ENCODE measurements at places on chromosomes 1 and 21. TPM values are rescaled to one million over a fixed set of nuclear protein-coding genes. Genes with fewer than 3 reads are reported as not detected.

DNA sequence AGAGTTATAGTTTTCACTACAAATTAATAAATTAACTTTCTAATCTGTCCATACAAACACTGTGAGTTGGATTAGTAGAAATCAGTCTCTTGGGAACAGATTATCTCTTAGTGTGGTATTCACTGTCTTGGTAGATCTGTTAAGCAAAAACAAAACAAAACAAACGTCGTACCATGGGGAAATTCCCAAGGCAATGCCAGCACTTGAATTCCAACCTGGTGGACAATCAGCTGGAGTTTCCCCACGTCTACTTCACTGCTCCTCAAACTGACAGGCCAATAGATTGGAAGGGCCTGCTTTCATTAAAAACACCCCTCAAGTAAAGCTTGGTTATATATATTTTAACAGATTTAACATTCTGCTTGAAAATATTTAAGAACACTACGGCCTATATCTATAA is 31.9 kb downstream of the GDAP2 start:
- DNase-seq: no peak

DNA sequence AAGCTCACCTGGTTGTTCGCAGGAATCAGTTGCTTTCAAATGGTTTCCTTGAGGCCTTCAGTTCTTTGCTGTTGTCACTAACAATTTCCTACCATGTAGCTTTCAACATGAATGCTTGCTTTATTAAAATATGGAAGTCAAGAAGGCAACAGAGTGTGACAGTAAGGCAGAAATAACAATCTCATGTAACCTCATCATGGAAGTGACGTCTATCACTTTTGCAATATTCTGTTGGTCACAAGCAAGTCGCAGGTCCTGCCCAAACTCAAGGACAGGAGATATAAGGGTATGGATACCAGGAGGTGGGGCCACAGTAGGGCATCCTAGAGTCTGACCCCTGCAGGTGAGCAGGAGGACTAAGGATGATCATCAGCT is 296.8 kb upstream of the ZP4 start:
- DNase-seq: no peak

- DNase-seq: no peak
Measured at GRCh38 chr1:5709461-5709975, 282.7 kb downstream of the NPHP4 start.

DNA sequence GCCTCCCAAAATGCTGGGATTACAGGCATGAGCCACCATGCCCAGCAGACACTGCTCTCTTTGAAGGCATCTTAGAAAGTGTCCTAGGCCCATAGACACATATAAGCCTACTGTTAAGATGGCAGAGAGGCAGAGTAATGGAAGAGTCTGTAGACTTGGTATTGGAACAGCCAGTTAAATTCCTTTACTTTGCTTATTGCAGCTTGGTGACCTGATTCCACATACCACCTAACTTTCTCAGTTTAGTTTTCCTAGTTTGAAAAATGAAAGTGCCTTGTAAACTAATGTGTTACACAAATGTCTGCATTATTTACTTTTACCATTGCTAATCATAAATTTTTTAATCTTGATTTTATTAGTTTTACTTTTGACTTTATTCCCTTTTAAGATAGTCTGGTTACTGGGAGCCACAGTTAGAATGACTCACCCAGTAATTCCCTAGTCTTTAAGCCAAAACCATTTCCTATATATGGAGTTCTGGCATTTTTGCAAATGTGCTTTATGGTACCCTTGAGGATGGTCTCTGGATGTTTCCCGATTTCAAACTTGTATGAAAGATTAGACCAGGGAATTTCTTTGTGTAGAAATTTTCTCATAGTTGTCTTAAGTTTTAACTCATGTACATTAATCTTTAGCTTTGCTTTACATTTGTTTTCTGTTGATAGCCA is 6.4 kb downstream of the SMAP2 start:
- no peak for DNase-seq

- no peak for DNase-seq
Measured at GRCh38 chr21:45590246-45590725, 48.0 kb upstream of the SLC19A1 start.

- no peak for DNase-seq
Measured at GRCh38 chr21:45768011-45768739, 124.7 kb downstream of the PCBP3 start.

GRCh38 chr1:33435096-33435820 is 4.4 kb upstream of the PHC2 start:
- DNase-seq: no peak

GRCh38 chr1:191620883-191621282 is 537.4 kb upstream of the RGS18 start:
- no peak for DNase-seq

DNA sequence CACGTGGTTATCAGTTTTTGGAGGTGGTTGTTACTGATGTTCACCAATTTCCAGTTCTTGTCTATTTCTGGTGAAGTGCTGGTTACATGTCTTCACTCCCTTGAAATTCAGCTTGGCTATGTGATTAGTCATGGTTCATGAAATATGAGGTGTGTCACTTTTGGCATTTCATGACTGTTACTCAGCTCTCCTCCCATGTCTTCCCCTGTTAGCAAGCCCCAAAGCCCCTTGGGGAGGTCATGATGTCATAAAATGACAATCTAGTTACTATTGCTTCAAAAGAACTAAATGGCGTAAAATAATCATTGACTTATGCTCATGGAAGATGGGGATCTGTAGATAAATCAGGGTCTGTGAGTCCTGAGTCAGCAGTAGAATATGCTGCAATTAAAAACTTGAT is 425.1 kb downstream of the SETD4 start:
- DNase-seq: no peak

DNA sequence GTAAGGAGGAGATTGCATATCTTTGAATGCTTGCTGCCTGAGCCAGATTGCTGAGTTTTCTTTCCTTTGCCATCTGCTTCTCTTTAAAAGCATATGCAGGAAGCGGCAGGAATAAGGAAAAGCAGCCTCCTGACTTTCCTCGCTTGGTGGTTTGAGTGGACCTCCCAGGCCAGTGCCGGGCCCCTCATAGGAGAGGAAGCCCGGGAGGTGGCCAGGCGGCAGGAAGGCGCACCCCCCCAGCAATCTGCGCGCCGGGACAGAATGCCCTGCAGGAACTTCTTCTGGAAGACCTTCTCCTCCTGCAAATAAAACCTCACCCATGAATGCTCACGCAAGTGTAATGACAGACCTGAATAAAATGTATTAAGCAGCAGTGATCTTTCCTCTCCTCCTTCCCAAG is 1.5 kb downstream of the CORT start:
- no peak for DNase-seq

DNA sequence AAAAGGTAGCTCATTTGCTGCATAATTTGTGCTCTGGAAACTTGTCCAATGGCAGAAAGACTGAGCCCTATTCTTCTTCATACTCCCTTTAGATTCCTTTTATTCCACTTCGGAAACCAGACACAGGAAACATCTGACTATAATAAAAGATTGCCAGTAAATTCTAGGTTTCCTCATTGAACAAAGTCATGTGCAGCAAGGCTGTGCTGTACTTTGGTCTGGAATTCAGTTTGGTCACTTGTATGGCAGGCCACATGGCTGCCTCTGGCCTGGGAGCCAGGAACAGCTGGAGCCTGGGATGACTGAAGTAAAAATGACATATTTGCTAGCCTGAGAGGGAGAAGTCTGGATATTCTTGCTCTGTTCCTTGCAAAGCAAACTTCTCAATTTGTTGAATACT is 79.6 kb downstream of the ST3GAL3 start:
- no peak for DNase-seq

DNA sequence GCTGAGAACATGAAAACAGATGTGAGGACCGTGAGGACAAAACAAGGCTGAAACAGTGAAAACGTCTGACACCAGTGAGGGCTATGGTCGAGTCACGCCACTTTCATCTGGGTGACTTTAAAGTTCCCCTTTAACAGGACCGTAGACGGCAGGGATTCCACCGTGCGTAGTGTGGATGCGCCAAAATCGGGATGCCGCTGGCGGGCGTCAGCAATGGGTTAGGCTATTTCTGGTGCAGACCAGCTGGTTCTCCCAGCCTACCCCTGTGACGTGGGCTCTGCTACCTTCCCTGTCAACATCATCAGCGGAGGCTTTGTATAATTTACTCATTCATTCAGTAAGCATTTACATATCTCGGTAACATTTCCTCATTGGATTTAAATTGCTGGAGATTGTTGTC is 246.6 kb upstream of the AJAP1 start:
- DNase-seq: no peak

- DNase-seq: no peak
Measured at GRCh38 chr1:201424146-201424545, 2.6 kb upstream of the TNNI1 start.

DNA sequence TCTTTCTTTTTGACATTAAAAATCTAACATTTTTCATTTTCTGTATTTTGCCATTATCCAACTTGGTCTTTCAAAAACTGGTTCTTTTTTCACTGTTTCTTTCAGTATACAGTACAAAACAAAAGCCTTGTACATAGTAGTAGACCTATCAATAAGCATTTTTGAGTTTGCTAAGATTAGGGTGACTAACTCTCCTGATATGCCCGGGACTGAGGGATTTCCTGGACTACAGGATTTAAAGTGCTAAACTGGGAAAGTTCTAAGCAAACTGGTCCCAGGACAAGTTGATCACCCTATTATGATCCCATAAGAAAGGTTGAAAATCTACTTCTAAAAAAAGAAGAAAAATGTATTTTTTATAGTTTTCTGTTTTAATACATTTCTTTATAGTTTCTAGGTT is 120.9 kb downstream of the USP25 start:
- no peak for DNase-seq

DNA sequence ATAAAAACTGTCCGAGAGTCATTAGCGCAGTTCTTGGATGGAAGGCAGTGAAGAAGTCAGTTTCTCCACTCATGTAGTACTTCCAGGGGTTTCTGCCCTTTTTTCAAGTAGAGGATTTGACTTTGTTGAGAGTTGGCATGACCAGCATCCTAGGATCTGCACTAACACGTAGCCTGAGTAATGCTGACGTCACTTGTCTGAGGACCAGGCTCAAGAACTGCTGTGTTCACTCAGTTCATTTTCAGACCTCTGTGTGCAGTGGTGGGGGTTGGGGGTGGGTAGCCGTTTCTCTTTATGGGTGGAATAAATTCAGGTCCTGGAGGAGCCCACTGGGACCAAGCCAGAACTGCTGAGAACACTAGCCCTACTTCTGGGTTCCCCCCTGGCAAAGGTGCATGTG is 53.3 kb downstream of the MRPS6 start:
- no peak for DNase-seq

GRCh38 chr1:227532019-227532619 is 31.2 kb upstream of the ZNF678 start:
- no peak for DNase-seq

GRCh38 chr1:42259739-42260064 is 75.3 kb downstream of the FOXJ3 start:
- no peak for DNase-seq

DNA sequence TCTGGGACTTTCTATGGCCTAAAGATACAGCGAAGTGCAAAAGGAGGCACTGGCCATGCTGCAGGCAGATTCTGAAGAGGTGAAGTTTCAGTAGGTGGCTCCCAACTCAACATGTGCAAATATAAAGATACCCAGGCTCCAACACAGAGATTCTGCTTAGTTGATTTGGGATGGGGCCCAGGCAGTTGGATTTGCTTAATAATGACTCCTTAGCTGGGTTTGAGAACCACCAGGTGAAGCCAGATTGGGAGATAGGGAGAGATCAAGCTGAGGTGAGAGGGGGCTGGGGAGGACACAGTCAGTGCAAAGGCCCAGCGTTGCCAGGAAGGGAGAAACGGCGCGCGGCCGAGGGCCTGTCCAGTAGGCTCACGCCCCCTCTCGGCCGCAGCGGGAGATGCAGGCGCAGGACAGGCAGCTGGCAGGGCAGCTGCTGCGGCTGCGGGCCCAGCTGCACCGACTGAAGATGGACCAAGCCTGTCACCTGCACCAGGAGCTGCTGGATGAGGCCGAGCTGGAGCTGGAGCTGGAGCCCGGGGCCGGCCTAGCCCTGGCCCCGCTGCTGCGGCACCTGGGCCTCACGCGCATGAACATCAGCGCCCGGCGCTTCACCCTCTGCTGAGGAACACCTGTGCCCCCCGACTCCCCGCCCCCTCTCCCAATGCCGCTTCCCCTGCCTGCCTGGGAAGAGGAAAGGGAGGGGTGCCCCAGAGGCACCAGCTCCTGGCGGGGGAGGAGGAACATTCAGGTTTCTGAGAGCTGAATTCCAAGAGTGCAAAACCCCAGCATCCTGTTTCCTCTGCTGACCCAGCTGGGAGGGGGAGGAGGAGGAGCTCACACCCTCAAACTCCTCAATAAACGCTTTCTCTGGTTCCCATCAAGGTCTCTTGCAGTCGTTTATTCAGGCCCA is 1.2 kb downstream of the FAM167B start:
- peak; percentile 82 for DNase-seq

DNA sequence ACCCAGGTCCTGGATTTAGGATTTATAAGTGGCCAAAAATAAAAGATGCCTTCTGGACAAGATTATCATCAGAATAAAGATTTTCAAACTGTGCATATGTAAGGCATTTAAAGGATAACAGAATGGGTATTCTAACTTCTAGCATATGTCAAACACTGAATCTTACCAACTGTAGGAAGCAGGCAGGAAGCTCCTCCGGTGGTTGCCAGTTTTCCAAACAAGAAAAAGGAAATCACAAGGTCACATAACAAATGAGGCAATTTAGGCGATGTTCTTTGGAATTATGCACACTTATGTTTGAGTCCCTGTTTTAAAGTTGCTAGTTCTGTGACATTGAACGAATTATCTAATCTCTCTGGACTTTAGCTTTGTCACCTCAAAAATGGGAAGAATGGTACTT is 48.9 kb downstream of the ATP6V1G3 start:
- DNase-seq: no peak

AKR7A2 gene
- 63.2 TPM for total RNA-seq

MAP1LC3C gene
- total RNA-seq: not detected

STIL gene
- total RNA-seq: 0.84 TPM

EDARADD gene
- total RNA-seq: 0.67 TPM

MAP3K6 gene
- 8.3 TPM for total RNA-seq
